Fibroblast of skin of left quadriceps (primary cell): ENCODE measurements at places on chromosomes 5 and 9.

- DNase-seq = no peak
Observed at GRCh38 chr5:83444445-83444844, 27.1 kb upstream of the VCAN start.

DNA sequence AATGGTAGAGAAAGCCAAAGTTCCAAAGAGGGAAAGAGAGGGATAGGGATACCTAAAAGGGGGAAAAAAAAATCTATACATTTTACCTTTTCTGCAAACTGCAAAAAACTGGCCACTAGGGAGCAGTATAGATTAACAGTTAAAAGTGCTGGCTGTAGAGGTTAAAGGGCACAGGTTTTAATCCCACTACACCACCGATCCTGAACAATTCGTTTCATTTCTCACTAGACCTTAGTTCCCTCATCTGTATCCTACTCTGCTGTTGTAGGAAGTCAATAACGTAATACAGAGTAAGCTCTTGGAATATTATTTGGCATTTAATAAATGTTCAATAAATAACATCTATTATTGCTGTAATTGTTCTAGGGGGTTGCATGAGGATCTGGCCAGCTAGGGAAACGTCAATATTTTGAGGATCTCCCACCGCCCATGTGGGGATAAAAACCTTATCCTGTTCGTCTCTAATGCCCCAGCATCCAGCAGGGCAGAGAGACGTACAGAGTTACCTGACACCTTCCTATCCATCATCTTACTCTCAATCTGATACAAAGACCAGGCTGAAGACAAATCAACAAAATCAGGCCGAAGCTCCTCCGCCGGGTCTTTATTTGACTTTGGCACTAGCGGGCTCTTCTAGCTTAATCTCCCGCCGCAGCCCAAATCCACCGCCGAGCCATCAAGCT, 757 bp downstream of the CDC26 start:
- no peak for DNase-seq

DNA sequence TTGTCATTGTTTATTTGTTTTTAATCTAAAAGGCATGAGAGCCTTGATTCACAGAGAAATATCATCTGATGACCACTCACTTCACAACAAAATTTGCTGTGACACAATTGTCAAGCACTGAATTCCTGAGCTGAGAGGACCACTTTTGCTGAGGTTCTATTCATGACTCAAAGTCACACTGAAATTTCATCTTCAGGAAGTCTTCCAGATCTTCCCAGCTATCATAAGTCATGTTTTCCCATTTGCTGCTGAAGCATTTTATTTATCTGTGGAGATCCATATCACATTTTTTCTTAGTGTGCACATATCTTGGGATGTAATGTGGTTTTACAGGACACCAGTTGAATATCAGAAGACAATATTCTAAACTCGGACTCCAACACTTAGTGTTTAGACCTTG, 255.1 kb upstream of the TRIM32 start:
- DNase-seq = no peak

GRCh38 chr5:140012443-140012842, 30.7 kb downstream of the NRG2 start:
- no peak for DNase-seq

- DNase-seq = no peak
Observed at GRCh38 chr5:53590759-53591158, 30.3 kb downstream of the NDUFS4 start.

GRCh38 chr9:76646249-76646648, 118.0 kb upstream of the PCA3 start:
- no peak for DNase-seq

DNA sequence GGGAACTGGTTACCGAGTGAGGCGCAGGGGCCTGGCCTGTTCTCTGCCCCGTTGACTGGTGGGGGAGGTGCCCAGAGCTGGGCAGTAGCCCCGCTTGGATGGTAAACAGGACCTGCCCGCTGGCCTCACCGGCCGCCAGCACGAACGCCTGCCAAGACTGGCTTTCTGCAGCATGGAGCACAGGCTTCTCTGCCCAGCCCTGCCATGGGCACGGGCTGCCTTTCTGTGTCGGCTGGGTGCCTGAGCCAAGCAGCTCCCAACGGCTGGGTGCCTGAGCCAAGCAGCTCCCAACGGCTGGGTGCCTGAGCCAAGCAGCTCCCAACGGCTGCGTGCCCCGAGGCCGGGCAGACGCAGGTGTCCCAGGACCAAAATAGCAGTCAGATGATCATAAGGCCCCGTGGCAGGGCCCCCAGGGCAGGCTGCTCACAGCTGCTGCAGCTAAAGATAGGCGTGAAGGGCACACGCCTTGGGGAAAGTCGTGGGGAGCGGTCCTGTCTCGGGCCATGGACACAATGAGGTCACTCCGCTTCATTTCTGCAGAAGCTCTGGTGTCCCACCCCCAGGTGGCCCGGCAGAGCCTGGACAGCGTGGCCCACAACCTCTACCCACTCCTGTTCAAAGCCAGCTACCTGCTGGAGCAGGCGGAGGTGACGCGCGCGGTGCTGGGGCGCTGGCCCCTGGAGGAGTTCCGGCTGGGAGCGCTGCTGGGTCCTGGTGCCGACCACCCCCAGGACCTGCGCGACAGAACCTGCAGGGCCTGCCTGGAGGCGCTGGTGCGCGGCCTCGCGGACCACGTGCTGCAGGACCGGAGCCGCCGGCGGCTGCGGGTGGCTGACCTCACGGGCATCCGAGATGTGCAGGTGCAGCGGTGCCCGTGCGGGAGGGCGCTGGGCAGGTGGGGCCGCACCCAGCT, at the start of gene LRRC14B:
Gene LRRC14B (plus strand): TSS at position 460 of the 913 bp plus-strand sequence. CDS start 44 bp downstream, at position 504.
- DNase-seq = no peak

GRCh38 chr9:126061575-126061974, 265.1 kb upstream of the MVB12B start:
- no peak for DNase-seq

DNA sequence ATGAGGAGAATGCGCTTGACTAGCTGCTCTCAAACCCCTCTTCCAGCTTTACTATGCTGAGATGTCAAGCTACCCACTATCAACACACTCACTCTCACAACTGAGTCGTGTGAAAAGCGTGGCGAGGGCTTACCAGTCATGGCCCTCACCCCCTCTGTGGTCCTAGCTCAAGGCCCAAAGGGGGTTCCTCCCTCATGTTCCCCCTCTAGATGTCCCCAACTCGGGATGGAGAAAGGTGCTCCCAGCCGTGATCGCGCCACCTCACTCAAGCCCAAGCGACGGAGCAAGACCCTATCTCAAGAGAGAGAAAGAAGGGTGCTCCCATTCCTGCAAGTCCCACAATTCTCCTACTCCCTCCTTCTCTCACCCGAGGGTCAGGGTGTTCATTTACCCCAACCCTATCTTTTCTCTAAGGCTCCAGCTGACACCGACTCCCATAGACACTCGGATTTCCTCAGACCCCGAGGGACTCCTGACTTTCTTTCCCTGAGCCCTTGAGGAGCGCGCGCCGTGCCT, 559 bp downstream of the SLC38A9 start:
- DNase-seq = no peak

- DNase-seq = no peak
Observed at GRCh38 chr5:16701134-16702099, 84.6 kb upstream of the RETREG1 start.

GRCh38 chr9:92534674-92535073, 1.1 kb downstream of the ECM2 start:
- DNase-seq = no peak

- DNase-seq = no peak
Observed at GRCh38 chr5:60463179-60463868, 236.6 kb downstream of the DEPDC1B start.

DNA sequence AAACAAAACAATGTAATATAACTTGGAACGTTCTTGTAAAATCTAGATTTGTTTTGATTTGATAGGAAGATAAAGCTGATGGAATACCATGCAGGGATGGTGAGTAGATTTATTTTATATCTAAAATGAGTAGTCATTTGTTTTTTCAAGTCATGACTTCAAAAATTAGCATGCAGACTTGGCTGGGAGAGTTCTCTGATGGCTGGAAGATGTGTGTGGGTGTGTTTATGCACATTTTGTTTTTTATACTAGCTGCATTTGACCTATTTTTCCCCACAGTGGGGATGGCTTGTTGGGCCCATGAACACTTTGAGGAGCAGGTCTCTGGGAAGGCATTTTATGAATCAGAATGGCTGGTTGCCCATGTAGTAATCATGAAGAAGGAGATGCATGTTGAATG, 109.2 kb downstream of the MTRR start:
- DNase-seq = no peak

- no peak for DNase-seq
Observed at GRCh38 chr5:102956599-102956998, 163.3 kb downstream of the GIN1 start.

DNA sequence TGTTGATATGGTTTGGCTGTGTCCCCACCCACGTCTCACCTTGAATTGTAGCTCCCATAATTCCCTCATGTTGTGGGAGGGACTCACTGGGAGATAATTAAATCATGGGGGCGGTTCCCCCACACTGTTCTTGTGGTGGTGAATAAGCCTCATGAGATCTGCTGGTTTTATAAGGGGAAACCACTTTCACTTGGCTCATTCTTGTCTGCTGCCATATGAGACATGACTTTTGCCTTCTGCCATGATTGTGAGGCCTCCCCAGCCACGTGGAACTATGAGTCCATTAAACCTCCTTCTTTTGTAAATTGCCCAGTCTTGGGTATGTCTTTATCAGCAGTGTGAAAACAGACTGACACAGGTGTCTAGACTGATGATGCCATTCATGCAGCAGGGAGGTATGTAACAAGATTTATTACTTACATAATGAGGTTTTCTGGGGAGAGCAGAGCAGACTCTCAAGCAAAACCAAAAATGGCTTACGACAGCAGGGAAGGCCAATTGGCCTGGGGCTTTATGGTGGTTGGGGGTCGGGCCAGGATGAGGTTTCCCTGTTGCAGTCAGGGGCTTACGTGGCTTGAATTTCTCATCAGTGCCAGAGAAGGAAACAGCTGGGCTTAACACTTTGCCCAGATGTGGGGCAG, 9.5 kb upstream of the COMMD10 start:
- DNase-seq = no peak

GRCh38 chr9:113658545-113658895, 195.0 kb downstream of the RGS3 start:
- DNase-seq = no peak

GRCh38 chr5:964821-965220, 43.8 kb upstream of the NKD2 start:
- no peak for DNase-seq

- no peak for DNase-seq
Observed at GRCh38 chr5:83551821-83552220, 80.3 kb downstream of the VCAN start.

DNA sequence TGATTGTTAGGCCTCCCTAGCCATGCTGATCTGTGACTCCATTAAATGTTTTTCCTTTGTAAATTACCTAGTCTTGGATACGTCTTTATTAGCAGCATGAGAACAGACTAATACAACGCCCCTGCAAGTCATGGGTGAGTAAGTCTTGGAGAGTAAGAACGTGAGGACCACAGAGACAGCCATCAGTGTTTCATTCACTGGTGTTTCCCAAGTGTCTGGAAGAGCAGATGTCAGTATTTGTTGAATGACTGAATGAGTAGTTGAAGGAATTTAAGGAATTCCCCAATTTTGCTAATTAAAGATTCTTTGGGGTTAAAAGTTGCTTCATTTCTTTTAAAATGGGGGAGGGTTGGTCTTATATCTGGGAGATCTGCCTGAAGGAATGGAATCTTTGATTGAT, 178.8 kb downstream of the TRIO start:
- no peak for DNase-seq

- no peak for DNase-seq
Observed at GRCh38 chr5:68333649-68334552, 118.3 kb downstream of the PIK3R1 start.

GRCh38 chr5:136081217-136081591, 51.4 kb upstream of the SMAD5 start:
- DNase-seq = no peak

- peak; percentile 68 for DNase-seq
Observed at GRCh38 chr5:138336952-138337684, 948 bp upstream of the FAM53C start.

DNA sequence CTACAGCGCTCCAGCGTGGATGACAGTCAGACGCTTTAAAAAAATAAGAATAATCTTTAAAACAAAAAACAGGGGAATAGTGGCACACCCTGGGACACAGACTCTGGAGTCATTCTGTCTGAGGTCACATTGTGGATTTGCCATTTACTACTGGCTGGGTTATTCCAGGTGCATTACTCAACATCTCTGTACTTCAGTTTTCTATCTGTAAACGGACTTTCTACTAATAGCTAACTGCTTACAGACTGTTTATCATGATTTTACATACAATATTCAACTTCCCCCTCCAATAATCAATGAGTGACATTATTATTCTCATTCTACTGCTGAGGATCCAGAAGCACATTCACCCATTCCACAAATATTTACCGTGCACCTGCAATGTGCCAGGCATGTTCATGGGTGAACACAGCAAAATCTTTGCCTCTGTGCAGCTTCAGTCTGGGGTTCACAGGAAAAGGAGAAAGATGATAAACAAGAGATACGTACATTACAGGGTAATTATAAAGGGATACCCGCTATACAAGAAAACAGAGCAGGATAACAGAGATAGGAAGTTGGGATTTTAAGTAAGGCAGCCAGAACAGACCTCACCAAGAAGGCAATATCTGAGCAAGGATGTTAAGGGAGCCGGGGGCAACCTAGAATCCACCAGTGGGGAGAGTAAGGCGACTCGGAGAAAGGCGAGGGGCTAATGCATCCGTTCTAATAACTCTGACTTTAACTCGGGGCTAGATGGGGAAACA, 984 bp upstream of the RAD23B start:
- DNase-seq = no peak

GRCh38 chr9:85056203-85056572, 386.7 kb downstream of the NTRK2 start:
- DNase-seq = no peak

DNA sequence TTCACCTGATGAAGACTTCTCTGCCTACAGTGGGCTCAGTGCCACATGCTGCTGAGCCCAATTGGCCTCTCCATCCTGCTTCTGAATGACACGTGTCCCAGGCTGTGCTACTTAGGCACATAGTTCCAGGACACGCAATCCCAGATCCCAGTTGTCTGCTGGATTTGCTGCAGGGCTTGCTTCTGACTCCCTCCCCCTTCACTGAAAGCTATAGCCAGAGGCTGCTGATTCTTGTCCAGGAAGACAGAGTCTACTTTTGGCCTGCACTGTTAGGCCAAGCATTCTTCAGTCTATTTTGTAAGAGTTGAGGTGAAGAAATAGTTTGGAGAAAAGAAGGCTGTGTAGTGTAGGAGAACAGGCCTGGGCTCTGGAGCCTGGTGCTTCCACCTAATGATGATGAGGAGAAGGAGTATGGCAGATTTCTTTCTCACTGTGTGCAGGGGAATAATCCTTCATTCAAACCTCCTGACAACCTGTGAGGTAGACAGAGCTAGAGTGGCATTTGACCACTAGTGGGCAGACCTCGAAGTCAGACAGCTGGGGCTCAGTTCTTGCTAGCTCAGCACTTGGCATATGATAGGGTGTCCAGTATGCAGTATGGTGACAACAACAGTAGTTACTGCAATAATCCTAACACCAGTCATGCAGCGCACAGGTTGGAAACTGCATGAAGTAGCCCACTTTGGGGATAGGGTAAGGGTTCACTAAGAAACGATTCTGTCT, 19.5 kb upstream of the ASPN start:
- no peak for DNase-seq
